ENCODE measurements at places on chromosomes 6 and 20.

GRCh38 chr6:13278991-13279390, 49.3 kb downstream of the TBC1D7 start:
- no peak for DNase-seq

GRCh38 chr20:46240065-46240464, 68.2 kb downstream of the CDH22 start:
- no peak for DNase-seq

DNA sequence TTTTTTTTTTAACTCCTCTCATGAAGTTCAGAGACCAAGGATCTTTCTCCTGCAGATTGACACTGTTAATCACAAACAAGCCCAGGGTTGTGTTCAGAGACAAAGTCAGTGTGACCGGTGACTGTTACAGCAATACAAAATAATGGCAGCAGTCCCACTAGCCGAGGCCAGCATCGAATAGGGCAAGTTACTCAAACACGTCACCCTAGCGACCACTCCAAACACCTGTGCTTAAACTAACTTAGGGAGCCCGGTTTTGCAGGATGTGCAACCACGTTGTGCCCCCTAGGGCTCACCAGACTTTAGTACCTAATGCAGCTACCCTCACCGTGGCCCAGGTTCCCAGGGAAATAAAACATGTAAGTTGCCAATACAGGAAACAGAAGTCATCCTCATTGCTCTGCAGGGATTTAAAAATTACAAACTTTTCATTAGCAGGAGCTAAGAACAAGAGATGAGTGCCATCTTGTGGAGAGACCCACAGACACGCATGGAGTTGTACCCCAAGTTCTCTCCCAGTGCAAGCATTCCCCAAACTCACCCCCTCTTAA, 38.1 kb downstream of the FAM50B start:
- no peak for DNase-seq

DNA sequence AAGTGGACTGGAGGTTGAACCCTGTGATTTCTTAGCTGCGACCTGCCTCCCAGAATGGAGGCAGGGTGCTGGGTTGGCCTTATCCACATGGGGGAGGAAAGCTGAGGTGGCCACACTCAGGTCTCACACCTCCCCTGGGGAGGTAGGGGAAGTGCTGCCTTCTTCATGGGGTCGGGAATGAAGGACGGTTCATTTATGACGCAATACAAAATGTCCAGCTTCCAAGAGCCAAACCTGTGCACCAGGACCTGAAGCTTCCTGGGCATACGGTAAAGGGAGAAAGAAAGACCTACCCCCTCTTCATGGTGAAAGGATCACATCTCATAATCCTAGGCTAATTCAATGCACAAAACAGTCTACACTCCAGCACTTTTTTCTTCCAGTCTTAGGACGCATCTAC, 150.6 kb upstream of the CDYL start:
- DNase-seq: no peak

GRCh38 chr6:110419028-110419739, 3.8 kb upstream of the DDO start:
- DNase-seq: no peak

- peak; percentile 76 for DNase-seq
Measured at GRCh38 chr6:35425284-35425683, 26.9 kb upstream of the FANCE start.

- no peak for DNase-seq
Measured at GRCh38 chr6:149074832-149075258, 242.7 kb upstream of the TAB2 start.

GRCh38 chr6:94270091-94270948, 851.0 kb upstream of the EPHA7 start:
- no peak for DNase-seq

- peak; percentile 58 for DNase-seq
Measured at GRCh38 chr6:14066782-14067406, 50.7 kb upstream of the CD83 start.

- no peak for DNase-seq
Measured at GRCh38 chr20:6000871-6001270, 50.4 kb downstream of the MCM8 start.

DNA sequence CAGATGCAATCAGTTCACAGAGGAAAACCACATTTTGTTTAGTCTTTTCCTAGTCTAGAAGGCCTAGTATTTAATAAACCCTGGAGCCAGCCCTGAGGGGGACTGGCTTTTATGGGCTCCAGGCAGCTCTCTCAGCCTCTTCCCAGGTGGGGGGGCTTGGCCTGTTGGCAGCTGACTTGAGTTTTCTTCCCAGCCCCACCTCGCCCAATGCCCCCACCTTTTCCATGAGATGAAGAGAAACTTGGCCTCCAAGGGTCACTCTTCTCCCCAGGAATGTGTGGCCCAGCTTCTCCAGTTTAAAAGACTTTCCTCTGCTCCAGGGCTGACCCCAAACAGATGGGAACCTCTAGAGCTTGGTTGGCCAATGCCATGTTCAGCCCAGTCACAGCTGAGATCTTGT, 196.1 kb downstream of the BMP7 start:
- DNase-seq: no peak
